ENCODE measurements at places on chromosomes 7 and 10.

- no peak for DNase-seq
Measured at GRCh38 chr10:114854906-114855305, 33.3 kb downstream of the FHIP2A start.

GRCh38 chr10:97022616-97023015, 163.1 kb downstream of the SLIT1 start:
- no peak for DNase-seq

GRCh38 chr7:49294611-49295010, 370.3 kb downstream of the CDC14C start:
- DNase-seq = no peak

- DNase-seq = no peak
Measured at GRCh38 chr10:71040846-71041605, 152.7 kb upstream of the PCBD1 start.

- DNase-seq = no peak
Measured at GRCh38 chr7:32941681-32942414, 15.4 kb upstream of the FKBP9 start.

GRCh38 chr7:44267719-44268421, 57.5 kb downstream of the CAMK2B start:
- DNase-seq = no peak

- no peak for DNase-seq
Measured at GRCh38 chr10:87608756-87609155, 50.9 kb upstream of the PAPSS2 start.

GRCh38 chr10:14014423-14014822, 316.3 kb downstream of the FRMD4A start:
- DNase-seq = no peak

DNA sequence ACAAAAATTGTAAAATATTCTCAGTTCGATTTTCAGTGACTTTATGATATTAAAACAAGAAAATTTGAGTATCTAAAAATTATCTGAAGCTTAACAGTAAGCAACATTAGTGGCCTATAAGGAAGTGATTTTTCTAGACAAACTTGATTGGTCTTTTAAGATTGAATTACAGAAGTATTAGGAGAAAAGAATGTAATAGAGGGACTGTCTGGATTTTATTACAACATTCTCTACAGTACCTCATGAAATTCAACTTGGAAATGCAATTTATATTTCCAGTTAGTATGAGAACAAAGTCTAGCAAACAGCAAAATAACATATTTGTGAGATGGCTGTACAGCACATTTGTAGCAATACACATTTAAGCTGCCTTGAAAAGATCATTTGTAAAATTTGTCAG, 18.8 kb downstream of the REEP3 start:
- no peak for DNase-seq

- no peak for DNase-seq
Measured at GRCh38 chr7:23277359-23277989, 21.7 kb upstream of the MALSU1 start.

DNA sequence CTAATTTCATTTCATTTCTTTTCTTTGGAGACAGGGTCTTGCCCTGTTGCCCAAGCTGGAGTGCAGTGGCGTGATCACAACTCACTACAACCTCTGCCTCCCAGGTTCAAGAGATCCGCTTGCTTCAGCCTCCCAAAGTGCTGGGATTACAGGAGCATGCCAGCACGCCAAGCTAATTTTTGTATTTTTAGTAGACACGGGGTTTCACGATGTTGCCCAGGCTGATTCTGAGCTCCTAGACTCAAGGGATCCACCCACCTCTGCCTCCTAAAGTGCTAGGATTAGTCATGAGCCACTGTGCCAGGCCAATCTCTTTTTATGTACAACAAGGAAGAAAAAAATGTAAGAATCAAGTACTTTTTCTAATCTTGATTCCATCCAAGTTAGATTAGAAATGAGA, 10.7 kb upstream of the KMT2E start:
- DNase-seq = no peak

- no peak for DNase-seq
Measured at GRCh38 chr10:84424731-84425167, 96.4 kb downstream of the CCSER2 start.

DNA sequence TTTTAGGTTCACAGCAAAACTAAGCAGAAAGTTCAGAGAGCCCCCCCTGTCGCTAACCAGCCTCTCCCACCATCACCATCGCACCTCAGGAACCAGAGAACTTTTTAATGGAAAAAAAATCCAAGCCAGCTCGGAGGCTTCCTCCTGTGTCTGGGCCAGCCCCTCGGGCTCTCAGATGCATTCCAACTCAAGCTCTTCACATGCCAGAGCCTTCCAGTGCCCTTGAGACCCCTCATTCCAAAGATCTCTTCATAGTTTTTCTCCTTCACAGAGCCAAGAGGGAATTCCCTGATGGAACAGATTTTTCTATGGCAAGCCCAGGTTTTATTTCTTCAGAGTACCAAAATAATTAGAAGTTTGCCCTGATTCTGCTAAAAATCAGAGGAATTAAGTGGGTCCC, 153.4 kb upstream of the LANCL2 start:
- DNase-seq = no peak

- no peak for DNase-seq
Measured at GRCh38 chr10:104267721-104268404, 1.1 kb upstream of the GSTO2 start.

GRCh38 chr10:77801474-77802161, 124.9 kb downstream of the DLG5 start:
- peak; percentile 5 for DNase-seq

DNA sequence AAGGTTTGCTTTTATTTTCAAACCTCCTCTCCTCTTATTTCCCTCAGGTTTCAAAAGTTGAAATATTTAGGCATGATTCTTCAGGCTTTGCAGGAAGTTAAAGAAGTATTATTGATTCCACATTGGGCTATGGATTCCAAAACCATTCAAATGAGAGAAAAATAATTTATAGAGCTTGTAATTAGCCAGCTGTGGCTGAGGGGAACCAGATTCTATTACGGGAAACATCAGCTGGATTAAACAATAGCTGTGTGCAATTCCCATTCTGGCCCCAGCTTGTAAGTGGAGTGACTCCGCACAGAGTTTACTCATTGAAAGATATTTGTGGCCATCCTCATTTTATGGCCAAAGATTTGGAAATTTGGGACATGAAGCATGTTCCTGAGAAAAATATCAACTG, 77.0 kb upstream of the PHYHIPL start:
- no peak for DNase-seq

DNA sequence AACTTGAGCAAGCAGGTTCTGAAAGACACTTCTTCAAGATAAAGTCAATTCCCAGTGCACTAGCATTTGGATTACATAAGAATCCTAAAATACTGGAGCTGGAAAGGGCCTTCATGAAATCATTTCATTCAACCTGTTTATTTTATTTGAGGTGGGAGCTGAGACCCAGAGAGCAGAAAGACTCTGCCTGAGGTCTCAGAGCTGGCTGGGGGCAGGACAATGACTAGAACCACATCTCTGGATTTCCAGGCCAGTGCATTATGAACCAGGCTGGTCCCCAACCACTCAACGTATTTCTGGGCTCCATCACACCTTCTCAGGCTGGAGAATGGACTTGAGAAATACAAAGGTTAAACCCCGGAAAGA, 8.4 kb downstream of the ANXA11 start:
- no peak for DNase-seq

GRCh38 chr7:114466917-114467316, 52.3 kb downstream of the FOXP2 start:
- DNase-seq = no peak

- no peak for DNase-seq
Measured at GRCh38 chr10:5545426-5545777, 20.6 kb downstream of the CALML3 start.

DNA sequence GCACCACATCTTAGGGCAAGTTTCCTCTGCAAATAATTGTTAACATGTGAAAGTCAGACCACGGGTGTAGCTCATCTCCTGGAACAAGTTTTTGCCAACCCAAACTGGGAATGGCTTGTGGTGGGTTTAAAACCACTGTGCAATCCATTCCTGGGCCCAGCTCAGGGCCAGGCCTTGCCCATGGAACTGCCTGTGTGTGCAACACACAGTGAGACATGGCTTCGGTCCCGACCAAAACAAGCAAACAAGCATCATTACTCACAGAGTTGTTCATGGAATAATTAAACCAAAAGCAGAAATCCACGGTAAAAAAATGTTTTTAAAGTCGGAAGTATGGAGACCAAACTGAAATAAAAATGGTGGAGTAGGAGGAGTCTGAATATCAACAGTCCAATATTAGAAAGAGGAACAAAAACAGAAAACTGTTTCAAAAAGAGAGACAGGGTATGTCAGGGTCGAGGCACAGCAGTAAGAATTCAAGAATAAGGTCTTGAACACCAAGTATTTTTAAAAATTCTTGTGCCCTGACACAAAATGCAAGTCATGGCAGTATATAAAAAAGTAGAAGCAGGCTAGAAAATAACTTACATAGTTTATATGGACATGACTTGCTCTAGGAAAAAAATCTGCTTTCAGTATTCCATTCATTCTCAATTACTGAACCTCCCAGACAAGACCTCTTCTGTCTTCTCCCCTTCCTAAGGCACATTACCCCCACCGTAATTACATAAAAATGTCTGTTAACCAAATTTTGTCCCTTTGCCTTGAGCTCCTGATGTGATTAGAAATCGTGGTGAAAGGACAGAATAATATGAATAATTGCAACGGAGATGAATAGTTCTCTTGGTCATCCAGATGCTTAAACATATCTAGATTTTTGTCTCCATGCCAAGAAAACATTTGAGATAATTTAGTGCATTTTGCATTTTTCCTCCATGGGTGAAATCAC, 88.4 kb downstream of the FAS start:
- no peak for DNase-seq

DNA sequence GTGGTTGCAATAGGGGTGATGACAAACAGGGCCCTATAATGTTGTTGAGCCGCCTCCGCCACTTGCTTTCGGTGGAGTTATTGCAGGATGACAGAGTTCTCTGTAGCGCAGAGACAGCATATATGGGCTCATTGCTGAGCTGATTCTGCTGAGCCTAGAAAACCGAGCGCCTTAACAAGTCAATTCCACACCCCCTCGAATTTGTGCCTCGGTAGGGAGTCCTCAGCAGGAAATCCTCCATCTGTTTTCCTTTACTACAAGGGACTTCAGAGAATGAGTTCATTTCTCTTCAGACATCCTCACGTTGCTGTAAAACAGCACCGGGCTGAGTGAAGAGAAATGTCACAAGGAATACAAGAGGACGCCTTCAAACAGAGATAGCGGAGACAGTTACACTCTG, 90.7 kb upstream of the KIAA1217 start:
- no peak for DNase-seq

DNA sequence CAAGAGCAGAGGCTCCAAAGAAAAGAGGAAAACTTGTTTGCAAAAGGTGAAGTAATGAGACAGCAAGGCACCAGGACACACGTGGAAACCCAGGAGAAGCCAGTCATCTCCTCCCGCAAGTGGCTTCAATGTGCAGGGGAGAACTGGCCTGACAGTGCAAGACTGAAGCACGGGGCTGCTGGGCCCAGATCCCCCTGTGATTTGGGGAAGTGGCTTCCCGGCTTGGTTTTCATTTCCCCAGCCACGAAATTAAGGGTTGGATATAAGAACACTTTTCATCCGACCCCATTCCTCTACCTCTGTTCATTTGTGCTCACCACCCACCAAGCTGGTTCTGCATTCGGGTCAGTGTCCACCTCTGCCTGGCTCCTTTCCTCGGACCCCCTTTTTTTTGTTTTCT, 306.4 kb downstream of the FGFR2 start:
- no peak for DNase-seq

DNA sequence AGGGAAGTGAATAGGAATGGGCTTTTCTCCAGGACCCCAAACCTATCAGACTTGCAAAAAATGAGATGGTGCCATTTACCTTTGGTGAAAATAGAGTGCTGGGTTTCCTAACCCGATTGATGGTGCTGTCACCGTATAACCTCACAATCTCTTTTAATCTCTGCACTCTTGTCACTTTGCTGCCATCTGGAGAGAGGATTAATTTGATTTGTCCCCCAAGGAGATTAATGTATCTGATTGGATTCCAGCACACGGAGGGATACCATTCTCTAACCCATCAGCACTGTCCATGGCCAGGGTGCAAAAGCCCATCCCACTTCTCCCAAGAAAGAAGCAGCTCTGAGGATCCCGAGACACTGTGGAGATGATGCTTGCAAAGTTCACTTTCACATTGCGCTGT, 86.3 kb upstream of the NFE2L3 start:
- DNase-seq = no peak

DNA sequence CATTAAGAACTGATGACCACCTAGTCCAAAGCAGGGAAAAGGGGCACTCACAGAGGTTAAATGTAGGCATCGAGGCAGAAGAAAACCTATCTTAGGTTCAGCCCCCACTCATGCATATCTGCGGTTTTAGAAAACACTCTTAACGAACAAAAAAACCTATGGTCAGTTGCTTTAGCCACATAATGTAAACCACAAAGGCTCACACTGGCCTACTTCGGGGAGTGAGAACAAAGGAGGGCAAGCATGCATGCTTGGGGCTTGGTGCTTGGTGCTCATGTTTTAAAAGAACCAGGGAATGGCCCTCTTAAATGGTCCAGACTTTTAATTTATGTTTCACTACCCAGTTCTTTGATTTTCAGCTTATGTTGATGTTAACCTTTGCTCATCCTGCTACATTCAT, 14.2 kb downstream of the INSYN2A start:
- no peak for DNase-seq

DNA sequence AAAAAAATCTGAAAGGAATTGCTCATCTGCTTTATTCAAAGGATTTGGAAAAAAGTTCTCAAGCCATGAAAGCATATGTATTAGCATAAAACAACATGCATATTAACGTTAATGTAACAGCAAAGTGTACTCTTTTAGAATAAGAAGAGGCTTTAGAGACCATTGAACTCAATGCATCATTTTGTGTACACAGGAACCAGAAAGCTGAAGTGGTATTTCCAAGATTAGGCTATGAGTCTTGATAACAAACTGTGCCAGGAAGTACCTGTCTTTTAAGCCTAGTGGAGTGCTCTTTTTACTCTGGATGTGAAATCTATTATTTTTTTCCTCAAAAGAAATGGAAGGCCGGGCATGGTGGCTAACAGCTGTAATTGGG, 164.2 kb downstream of the THSD7A start:
- DNase-seq = no peak

DNA sequence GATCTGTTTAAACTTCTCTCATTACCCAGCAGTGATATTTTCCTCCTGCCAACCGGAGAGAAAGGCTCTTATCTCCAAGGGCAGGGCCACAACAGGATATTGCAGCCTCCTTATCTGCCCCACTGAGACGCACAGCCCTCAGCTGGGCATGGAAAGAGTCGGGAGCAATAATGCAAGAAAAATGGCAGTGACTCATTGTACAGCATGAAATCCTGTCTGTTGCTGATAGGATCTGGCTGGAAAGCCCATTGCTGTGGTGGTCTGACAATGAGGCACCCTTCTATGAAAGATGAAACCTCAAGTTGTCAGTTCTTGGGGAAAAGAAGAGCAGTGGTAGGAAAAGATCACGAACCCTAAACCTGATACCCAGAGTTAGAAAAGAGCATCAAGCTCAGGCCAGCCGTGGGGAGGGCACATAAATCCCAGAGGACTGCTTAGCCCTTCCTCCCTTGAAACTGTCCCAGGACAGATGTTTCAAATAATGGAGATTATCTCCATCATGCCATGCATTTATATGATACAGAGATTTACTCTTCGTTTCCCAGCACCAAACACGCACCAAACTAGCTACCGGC, 47.0 kb upstream of the FIGNL1 start:
- DNase-seq = no peak
